ENCODE measurements at places on chromosomes 6 and 20.

GRCh38 chr6:122623279-122623678 is 13.1 kb downstream of the PKIB start:
- DNase-seq, result no peak

DNA sequence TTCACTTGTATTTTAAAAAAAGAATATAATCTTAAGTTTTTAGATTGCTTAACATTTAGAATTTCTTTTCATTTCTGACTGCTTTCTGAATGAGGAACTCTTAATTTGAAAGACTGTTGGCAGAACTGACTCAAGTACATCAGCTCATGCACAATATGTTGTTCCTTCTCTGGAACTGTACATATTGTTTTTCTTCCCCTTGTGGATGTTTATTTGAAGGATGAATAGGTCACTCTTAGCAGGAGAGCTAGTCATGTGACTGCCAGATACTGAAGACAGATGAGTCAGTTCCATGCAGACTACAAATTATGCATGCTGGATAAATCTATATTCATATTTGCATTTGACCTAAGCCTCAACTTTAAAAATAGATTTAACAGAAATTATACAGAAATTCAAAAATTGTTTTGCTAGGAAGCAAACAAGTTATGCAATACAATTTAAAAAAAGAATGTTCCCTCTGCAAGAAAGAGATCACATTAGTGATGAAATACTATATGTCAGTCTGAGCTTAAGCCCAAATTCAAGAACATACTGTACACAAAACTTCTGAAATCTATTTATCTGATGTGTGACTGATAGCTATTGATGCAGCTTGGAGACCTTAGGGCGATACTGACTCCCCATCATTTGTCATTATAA is 1274.9 kb upstream of the GJE1 start:
- DNase-seq, result no peak

DNA sequence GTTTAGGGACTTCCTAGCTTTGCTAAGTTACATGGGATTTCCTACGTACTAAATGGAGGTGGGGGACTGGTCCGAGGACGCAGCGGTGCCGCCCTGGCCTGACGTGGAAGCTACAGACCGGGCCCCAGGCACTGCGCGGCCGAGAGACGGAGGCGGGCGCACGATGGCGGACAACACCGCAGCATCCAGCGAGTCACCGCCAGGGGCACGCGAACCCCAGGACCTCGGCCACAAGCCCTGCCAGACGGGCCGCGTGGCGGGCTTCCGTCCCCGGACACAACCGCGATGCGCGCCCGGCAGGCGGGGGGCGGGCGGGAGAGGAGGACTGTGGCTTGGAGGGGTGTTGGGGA is 1516.9 kb upstream of the DEFB115 start:
- DNase-seq, result no peak

DNA sequence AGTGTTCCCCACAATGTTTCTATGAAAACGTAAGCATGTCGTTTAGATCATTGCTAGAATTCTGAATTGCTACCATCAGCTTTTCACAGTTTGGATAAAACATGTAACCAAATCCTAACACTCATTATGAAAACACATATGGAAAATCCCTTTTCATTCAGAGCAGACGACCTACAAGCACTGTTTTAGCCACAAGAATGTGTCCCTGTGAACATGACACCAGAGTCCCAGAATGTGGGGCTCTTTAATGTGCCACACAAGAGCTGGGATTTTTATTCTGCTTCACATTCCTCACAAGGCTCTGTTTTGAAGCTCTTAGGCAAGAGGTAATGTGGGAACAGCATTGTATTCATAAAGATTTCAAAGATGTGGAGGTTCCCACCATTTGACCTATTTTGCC is 141.1 kb upstream of the CITED2 start:
- no peak for DNase-seq

- DNase-seq, result no peak
Measured at GRCh38 chr6:124330197-124330596, 526.5 kb downstream of the NKAIN2 start.

GRCh38 chr6:152118678-152119077 is 311.2 kb downstream of the ESR1 start:
- no peak for DNase-seq

Measured in stimulated activated CD4-positive, alpha-beta T cell treated with anti-CD3 and anti-CD28 coated beads, Interleukin-1b, Interleukin-23, amount 100 ng/mL, for 1 hour (primary cell).